ENCODE measurements at places on chromosomes 6 and 20. TPM values are rescaled to one million over a fixed set of nuclear protein-coding genes. Genes with fewer than 3 reads are reported as not detected.

Gene DLL1
- total RNA-seq = 2.1 TPM

DNA sequence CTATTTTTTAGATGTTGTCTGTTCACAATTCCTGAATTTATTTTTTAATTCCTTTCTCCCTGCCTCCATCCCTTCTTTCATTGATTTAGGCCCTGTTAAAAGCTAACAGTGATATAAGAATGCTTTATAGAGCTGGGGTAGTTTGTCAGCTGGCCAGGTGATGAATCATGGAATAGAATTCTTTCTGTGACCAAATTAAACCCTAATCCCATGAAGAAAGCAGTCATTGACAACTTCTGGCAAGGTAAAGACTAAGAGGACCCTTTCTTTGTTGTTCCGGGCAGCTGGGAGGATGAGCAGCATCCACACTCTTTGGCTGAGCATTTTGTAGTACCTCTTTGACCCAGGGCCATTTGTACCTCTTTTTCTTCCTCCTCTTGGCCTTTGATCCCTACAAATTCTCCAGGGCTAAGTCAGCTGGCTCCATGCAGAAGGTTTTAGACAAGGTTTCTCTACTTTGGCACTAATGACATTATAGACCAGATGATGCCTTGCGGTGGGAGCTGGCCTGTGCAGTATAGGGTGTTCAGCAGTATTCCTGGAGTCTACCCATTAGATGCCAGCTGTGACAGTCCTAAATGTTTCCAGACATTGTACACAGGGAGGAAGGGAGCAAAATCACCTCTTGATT lies 102.9 kb downstream of the SLX4IP start:
- peak; percentile 78 for DNase-seq

Gene PDE7B
- total RNA-seq = 3.2 TPM

DNA sequence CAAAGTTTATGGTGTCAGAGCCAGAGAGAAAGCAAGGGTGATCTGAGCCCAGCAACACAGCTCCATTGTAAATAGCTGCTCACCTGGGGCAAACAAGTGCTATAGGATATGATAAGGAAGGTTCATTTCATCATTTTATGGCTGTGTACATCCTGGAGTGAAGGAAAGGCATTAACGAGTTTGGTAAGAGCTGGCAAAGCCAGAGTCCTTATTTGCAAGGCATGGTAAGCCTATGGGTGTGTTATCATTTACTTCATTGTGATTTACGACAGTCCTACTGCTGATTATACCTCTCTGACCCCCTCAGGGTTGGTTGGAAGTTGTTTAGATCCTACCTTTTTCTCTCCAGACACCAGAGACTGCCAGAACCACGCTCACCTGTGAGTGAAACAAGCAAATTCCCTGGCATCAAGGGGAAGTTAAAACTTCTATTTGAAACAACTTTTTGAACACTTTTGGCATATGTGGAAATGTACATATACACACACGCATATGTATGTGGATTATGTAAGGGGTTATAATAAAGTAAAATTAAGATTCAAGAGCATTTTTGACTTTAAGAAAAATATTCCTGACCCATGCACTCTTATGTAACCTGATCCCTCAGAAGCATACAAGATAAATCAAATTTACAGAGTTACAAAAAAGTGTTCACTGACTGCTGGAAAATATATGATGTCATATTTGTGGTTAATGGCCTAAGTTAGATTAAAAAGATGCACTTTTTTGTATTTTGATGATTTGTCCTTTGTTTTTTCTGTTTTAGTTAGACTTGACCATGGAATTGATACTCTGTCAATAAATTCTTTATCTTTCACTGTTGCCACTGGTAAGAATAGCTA lies 40.4 kb upstream of the EDN1 start:
- DNase-seq = no peak

GRCh38 chr20:19691125-19691524 lies 66.9 kb upstream of the RIN2 start:
- no peak for DNase-seq

All from renal cortical epithelial cell (primary cell).